Upper lobe of right lung (tissue), 1 donor: ENCODE measurements at places on chromosomes 7 and 10. TPM values are rescaled to one million over a fixed set of nuclear protein-coding genes. Genes with fewer than 3 reads are reported as not detected.

ANKRD30A gene
- 0.12 TPM for total RNA-seq

ADCY1 gene
- 3.9 TPM for total RNA-seq

ZNF394 gene
- 34.5 TPM for total RNA-seq

PHYHIPL gene
- total RNA-seq, result not detected

ASAH2 gene
- total RNA-seq, result 1.5 TPM

TRDMT1 gene
- 9.2 TPM for total RNA-seq

SLC37A3 gene
- 35.2 TPM for total RNA-seq

THNSL1 gene
- 3.0 TPM for total RNA-seq

ARHGAP22 gene
- total RNA-seq, result 6.8 TPM

CCDC172 gene
- total RNA-seq, result not detected

LEP gene
- total RNA-seq, result not detected

CTTNBP2 gene
- 6.3 TPM for total RNA-seq

CLCN1 gene
- not detected for total RNA-seq

GRCh38 chr7:104838537-104839299 is 175.3 kb upstream of the KMT2E start:
- H3K36me3 ChIP-seq, result no peaks in the 10 kb centered on the region
- DNase-seq, result no peak
- no peak overlapping the region for H3K27ac ChIP-seq
- peaks cover 5% of the 10 kb centered on the region for H3K27me3 ChIP-seq
- no peak overlapping the region for H3K4me3 ChIP-seq

DNA sequence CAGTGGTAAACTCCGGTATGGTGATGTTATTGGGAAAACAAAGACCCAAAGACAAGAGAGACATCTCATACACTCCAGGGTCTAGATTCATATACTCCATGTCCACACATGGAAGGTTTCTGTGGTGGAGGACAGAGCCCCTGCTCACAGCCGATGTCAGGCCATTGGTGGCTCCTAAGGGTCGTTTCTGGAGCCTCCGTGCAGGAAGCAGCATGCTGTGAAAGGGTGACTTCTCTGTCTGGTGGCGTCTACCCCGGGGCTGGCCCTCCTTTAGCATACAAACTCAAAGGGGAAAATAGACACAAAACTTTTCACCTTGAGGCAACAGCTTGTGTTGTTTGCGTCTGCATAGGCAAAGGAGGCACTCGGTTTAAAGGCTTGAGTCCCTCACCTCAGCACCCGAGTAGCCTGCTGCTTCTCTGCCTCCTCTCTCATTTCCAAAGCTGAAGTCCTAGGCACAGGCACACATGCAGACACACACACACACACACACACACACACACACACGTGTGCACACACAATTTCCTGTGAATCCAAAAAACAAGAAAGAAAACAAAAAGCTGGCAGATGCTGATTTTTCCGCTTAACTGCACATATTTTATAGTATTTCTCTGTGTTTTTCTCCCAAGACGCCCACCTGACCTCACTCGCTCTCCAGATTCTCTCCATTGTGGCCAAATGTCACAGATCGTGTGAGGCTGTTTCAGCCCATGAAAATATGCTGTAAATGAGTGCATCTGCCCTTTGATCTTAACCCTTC is 601.4 kb upstream of the MGMT start:
- no peak overlapping the region for H3K4me3 ChIP-seq
- DNase-seq, result no peak
- H3K36me3 ChIP-seq, result no peaks in the 10 kb centered on the region
- no peaks in the 10 kb centered on the region for H3K27me3 ChIP-seq

- H3K27ac ChIP-seq, result no peak overlapping the region
- no peak overlapping the region for H3K4me3 ChIP-seq
- H3K27me3 ChIP-seq, result no peaks in the 10 kb centered on the region
- no peaks in the 10 kb centered on the region for H3K4me1 ChIP-seq
Measured at GRCh38 chr7:130662426-130662825, 6.1 kb downstream of the COPG2 start.

- no peak for DNase-seq
- H3K36me3 ChIP-seq, result peaks cover 34% of the 10 kb centered on the region
- H3K27ac ChIP-seq, result no peak overlapping the region
Measured at GRCh38 chr10:80523773-80524172, 13.9 kb upstream of the SH2D4B start.

- no peak overlapping the region for H3K4me3 ChIP-seq
- H3K27ac ChIP-seq, result no peak overlapping the region
- no peak for DNase-seq
- no peaks in the 10 kb centered on the region for H3K4me1 ChIP-seq
- H3K27me3 ChIP-seq, result no peaks in the 10 kb centered on the region
- no peaks in the 10 kb centered on the region for H3K36me3 ChIP-seq
Measured at GRCh38 chr7:105910172-105910571, 33.8 kb upstream of the ATXN7L1 start.

GRCh38 chr7:129828989-129829736 is 123.6 kb downstream of the UBE2H start:
- peaks cover 23% of the 10 kb centered on the region for H3K4me1 ChIP-seq
- H3K36me3 ChIP-seq, result peaks cover 11% of the 10 kb centered on the region
- no peak overlapping the region for H3K27ac ChIP-seq

GRCh38 chr7:43199371-43200160 is 87.1 kb downstream of the HECW1 start:
- no peak for DNase-seq
- H3K27ac ChIP-seq, result no peak overlapping the region
- no peaks in the 10 kb centered on the region for H3K4me1 ChIP-seq
- no peak overlapping the region for H3K4me3 ChIP-seq

DNA sequence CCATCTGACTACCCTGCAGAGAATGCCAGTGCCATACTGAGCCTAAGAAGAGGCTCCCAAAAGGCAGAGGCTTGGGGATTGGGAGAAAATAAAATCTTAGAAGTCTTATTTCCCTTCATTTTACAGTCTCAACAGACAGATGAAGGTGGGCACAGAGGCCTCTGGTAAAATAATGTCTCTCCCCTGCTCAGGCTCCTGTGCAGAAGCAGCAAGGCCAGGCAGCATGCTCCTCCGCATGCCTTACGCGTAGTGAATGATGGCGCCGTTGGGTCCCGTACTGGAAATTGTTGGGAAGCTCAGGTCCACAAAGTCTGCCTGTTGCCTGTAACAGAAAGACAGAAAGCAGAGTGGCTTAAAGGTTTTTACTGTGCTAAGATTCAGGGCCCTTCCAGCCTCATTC is 45.8 kb downstream of the XPNPEP1 start:
- H3K36me3 ChIP-seq, result peaks cover 80% of the 10 kb centered on the region
- peaks cover 14% of the 10 kb centered on the region for H3K4me1 ChIP-seq
- no peak overlapping the region for H3K27ac ChIP-seq
- DNase-seq, result no peak
- no peaks in the 10 kb centered on the region for H3K27me3 ChIP-seq
- no peak overlapping the region for H3K4me3 ChIP-seq

DNA sequence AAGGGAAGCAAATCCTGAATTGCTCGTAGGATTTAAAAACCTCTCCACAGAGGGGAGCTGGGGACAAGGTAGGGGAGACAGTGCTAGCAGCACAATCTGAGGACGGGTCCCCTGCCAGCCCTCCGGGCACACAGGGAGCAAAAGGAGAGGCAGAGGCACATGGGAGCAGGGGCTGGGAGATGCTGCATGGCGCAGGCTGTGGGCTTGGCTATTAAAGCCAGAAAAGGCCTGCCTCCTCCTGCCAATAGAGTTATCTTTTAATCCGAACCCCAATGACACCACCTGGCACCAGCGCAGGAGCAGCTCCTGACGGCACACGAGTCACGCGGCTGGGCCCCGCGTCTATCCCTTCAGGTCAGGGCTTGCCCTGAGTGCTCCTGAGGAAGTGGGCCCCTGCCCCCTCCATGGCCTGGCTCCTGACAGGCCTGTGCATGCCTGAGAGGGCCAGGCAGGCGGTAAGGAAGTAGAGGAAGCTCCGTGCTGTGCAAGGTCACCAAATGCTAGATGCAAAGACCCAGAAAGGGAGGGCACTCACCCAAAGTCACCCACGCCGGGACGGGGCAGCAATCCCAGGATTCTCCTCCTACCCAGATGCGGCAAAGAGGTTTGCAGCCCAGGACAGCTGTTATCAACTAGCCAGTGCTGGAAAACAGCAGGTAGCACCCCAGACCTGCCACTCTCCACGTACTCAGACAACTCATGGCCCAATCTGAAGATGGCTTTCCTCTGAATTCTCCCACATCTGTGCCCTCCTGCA is 28.1 kb downstream of the DLG5 start:
- peak; percentile 69 for DNase-seq
- H3K27me3 ChIP-seq, result no peaks in the 10 kb centered on the region
- no peaks in the 10 kb centered on the region for H3K36me3 ChIP-seq

DNA sequence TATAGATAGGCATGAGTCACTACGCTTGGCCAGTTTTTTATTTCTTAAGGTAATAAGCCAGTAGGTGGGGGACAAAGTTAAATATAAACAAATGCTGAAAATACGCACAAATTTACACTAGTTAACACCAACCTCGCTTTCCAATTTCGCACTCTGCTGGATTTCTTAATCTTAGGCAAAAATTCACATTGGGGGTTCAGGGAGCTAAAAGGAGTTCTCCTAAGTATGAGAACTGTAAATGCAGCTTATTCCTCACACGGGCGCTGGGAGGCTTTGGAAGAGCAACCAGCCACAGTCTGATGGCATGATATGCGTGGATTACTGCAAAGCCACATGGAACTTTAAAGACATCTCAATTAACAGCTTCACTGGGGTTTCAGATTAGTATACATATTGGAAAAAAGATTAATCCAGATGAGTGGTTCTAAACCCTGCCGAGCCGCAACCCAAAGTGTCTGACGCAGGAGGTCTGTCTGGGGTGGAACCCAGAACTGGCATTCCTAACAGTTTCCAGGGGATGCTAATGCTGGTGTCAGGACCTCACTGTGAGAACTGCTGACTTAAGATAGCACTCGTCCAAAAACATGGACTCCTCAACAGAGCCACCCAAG is 16.2 kb downstream of the TNS3 start:
- H3K36me3 ChIP-seq, result peaks cover 5% of the 10 kb centered on the region
- no peak for DNase-seq
- no peaks in the 10 kb centered on the region for H3K27me3 ChIP-seq
- peaks cover 28% of the 10 kb centered on the region for H3K4me1 ChIP-seq
- no peak overlapping the region for H3K27ac ChIP-seq

GRCh38 chr7:142602183-142602582 is 147.1 kb upstream of the PRSS1 start:
- peaks cover 5% of the 10 kb centered on the region for H3K27me3 ChIP-seq
- H3K36me3 ChIP-seq, result no peaks in the 10 kb centered on the region
- no peaks in the 10 kb centered on the region for H3K4me1 ChIP-seq
- no peak overlapping the region for H3K4me3 ChIP-seq
- no peak for DNase-seq

DNA sequence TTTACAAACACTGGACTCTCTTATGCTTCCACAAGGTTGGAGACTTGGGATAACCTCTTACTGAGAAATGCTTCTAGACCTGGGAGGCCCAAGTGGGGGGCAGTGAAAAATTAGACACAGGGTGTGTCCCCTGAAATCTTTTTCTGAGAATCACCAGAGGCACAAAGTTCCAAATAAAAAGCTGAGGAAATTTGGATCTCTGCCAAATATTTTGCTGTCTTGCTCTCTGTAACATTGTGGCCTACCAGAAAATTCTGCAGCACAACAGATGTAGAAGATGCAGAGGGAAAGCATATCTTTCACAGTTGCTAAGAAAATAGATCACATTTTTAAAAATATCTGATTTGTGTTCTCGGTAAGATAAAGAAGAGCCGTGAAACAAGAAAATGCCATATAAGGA is 849.4 kb downstream of the CCSER2 start:
- no peak overlapping the region for H3K27ac ChIP-seq
- no peak overlapping the region for H3K4me3 ChIP-seq
- H3K4me1 ChIP-seq, result no peaks in the 10 kb centered on the region
- no peak for DNase-seq
- no peaks in the 10 kb centered on the region for H3K36me3 ChIP-seq
- no peaks in the 10 kb centered on the region for H3K27me3 ChIP-seq

DNA sequence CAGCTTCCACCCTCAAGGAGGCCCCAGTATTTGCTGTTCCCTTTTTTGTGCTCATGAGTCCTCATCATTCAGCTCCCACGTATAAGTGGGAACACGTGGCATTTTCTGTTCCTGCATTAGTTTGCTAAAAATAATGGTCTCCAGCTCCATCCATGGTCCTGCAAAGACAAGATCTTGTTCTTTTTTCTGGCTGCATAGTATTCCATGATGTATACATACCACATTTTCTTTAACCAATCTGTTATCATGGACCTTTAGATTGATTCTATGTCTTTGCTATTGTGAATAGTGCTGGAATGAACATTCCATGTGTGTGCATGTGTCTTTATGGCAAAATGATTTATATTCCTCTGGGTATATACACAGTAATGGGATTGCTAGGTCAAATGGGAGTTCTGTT is 17.0 kb downstream of the KRIT1 start:
- H3K27me3 ChIP-seq, result no peaks in the 10 kb centered on the region
- no peaks in the 10 kb centered on the region for H3K4me1 ChIP-seq
- H3K27ac ChIP-seq, result no peak overlapping the region
- no peak overlapping the region for H3K4me3 ChIP-seq
- DNase-seq, result no peak

GRCh38 chr7:41451826-41452225 is 251.1 kb downstream of the INHBA start:
- no peaks in the 10 kb centered on the region for H3K4me1 ChIP-seq
- no peaks in the 10 kb centered on the region for H3K36me3 ChIP-seq
- no peaks in the 10 kb centered on the region for H3K27me3 ChIP-seq
- no peak overlapping the region for H3K4me3 ChIP-seq
- DNase-seq, result no peak

DNA sequence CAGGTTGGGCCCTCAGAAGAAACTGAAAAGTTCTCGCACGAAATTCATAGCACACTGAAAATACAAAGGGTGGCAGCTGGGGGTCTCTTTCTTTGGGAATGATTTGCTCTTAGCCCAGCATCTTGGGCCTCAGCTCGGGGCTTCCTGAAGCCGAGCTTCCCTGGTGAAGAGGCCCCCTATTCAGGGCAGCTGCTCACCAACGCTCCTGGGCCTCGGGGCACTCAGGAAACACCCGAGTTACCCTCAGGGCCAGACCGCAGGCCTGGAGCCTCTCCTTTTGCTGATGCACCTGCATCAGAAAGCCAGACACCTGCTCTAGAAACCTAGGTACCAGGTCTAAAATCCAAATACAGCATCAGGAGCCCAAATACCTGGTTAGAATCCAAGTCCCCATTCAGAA is 85.5 kb downstream of the PTPRE start:
- peaks cover 52% of the 10 kb centered on the region for H3K4me1 ChIP-seq
- peak; percentile 55 for DNase-seq
- H3K36me3 ChIP-seq, result no peaks in the 10 kb centered on the region
- no peaks in the 10 kb centered on the region for H3K27me3 ChIP-seq
- H3K4me3 ChIP-seq, result no peak overlapping the region

DNA sequence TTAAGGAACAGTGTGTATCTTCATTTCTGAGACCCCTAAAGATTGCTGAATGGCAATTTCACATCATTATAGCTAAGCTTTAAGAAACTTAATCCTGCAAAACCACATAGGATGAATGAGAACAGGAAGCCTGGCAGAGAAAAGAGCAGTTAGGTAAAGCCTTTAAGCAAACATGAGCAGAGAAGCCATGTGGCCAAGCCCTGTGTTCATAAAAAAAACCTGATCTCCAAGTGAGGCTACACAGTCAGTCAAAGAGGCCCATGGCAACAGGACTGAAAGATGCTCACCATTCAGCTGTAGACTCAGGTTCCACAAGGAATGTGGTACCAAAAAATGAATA is 9.3 kb downstream of the LIPA start:
- H3K27me3 ChIP-seq, result no peaks in the 10 kb centered on the region
- no peak overlapping the region for H3K4me3 ChIP-seq
- H3K27ac ChIP-seq, result no peak overlapping the region
- H3K36me3 ChIP-seq, result peaks cover 19% of the 10 kb centered on the region
- DNase-seq, result no peak

GRCh38 chr10:70352401-70353097 is 29.9 kb downstream of the LRRC20 start:
- no peaks in the 10 kb centered on the region for H3K27me3 ChIP-seq
- DNase-seq, result no peak
- H3K27ac ChIP-seq, result no peak overlapping the region
